ENCODE measurements at places on chromosomes 5 and 9. TPM values are rescaled to one million over a fixed set of nuclear protein-coding genes. Genes with fewer than 3 reads are reported as not detected.

DNA sequence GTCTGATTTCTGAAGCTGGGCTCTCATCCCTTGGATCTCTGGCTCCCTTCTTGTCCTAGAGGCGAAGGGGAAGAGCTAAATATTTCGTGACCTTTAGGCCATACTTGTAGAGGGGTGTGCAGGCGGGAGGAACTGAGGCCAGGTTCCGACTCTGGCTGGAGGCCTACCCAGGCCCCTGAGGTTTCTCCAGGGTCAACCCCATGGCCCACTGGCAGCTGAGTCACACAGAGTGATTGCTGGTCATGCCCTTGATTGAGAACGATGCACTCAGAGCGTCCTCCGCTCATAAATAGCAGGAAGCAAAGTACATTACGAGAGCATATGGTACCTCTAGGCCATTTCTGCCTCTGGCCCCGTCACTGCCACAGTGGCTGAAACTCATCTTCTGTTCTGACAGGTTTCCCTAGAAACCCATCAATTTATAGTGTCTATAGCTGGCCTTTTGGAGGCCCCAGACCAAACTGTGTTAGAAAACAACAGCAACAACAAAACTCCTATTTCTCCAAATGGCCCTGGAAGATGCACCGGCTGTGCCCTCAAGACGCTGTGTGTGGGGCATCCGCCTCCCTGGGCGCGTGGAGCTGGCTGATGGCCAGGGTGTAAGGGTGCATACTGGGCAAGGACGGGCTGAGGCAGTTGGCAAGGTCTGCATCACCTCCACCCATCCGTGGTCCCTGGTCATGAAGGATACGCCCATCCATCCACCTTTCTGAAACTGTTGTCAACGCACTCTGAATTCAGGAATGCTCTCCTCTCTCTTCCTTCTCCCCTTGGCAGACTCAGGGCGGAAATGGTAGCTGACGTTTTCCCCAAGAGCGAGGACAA lies 32.9 kb upstream of the FCN1 start:
- no peak for DNase-seq

- no peak for DNase-seq
Measured at GRCh38 chr9:75996726-75997125, 106.3 kb downstream of the PCSK5 start.

- DNase-seq = peak; percentile 39
Measured at GRCh38 chr5:174188295-174188694, 142.8 kb downstream of the NSG2 start.

DNA sequence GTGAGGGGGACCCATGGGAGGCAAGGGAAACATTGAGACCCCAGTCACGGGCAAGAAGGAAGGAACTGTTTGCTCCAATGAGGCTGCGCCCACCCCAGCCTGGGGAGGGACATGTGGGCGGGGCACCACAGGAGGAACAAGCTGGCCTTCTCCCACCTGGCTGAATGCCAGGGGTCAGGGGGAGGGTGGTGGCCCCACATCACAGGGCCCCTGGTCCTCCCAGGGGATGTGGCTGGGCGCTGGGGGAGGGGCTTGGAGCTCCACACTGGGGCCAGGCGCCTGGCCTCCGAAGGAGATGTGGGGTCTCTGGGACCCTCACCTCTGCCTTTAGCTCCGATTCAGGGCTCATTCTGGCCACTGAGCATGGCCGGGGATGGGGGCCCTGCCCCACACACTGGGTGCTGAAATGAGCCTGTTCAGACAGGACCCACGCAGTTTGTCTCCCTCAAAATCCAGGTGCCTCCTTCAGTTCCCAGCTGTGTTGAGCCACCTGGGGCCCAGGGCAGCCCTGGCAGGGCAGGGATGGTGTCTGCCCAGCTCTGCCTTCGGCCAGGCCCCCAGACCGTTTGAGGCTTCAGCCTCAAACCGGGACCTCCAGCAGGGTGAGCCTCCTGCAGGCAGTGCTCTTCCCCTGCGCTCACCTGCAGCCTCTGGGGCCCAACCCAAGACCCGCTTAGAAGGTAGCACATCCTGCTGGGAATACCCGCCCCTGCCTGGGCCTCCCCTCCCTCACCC lies 33.2 kb upstream of the NOTCH1 start:
- no peak for DNase-seq

GRCh38 chr9:105473221-105473620 lies 25.4 kb downstream of the FSD1L start:
- DNase-seq = no peak

GRCh38 chr9:129671519-129671918 lies 6.1 kb downstream of the PRRX2 start:
- DNase-seq = no peak

- no peak for DNase-seq
Measured at GRCh38 chr5:362978-363765, 41.7 kb downstream of the AHRR start.

DNA sequence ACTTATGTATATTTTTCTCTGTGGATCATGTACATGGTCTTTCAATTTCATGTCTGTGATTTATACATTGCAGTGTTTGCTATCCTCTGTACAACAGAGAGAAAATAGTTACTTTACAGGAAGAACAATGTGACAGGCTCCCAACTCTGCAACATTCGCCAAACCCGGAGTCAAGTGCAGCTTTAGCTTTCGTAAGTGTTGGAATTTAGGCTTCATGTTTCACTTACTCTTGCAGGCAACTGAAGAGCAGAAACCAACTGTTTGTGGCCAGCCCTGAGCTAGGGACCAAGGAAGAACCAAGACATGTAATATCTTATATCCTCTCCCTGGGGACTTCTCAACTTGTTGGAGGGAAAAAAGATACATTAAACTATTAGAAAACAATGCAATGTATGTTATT lies 147.9 kb downstream of the C5orf15 start:
- no peak for DNase-seq

GRCh38 chr5:34553581-34553980 lies 102.5 kb upstream of the RAI14 start:
- no peak for DNase-seq

DNA sequence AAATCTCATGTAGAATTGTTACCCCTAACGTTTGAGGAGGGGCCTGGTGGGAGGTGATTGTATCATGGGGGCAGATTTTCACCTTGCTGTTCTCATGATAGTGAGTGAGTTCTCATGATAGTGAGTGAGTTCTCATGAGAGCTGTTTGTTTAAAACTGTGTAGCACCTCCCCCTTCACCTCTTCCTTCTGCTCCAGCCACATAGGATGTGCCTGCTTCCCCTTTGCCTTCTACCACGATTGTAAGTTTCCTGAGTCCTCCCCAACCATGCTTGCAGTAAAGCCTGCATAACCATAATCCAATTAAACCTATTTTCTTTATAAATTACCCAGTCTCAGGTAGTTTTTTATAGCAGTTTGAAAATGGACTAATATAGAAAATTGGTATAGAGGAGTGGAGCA lies 1783.7 kb upstream of the CDH9 start:
- DNase-seq = no peak

DNA sequence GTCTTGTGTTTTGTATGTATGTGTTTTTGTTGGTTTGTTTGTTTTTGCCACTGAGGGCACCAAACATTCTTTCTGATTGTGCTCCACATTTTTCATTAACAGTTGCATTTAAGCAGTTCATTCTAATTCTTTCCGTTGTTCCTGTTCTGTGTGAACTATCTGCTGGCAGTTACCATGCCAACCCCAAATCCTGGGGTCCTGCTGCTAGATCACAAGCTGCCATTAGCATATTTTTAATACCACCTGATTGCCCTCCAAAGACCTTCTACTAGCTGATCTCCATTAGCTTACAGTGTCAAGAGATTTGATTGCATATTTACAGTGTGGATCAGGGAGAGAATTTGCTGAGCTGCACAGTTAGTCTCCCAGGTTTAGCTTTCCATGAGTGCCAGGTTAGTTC lies 40.6 kb upstream of the STARD4 start:
- DNase-seq = no peak

GRCh38 chr9:136686534-136686793 lies 793 bp downstream of the AGPAT2 start:
- DNase-seq = no peak

DNA sequence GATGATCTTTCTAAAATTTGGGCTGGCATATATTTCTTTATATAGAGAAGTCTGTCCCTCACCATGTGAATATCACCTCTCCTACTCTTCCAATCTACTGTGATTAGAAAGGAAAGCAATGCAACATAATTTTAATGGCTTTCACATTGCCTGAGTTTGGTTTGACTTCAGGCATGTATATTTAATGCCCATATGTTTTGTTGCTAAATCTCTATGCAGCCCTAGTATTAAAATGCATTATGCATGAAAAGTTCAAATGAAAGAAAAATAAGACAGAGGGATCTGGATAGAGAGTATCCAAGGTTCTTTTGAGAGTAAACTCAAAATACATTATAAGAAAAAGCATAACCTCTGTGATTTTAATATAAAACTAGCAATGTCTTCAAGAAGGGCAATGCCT lies 518.3 kb downstream of the PRR16 start:
- no peak for DNase-seq

- no peak for DNase-seq
Measured at GRCh38 chr9:98184326-98184725, 8.1 kb downstream of the CORO2A start.

DNA sequence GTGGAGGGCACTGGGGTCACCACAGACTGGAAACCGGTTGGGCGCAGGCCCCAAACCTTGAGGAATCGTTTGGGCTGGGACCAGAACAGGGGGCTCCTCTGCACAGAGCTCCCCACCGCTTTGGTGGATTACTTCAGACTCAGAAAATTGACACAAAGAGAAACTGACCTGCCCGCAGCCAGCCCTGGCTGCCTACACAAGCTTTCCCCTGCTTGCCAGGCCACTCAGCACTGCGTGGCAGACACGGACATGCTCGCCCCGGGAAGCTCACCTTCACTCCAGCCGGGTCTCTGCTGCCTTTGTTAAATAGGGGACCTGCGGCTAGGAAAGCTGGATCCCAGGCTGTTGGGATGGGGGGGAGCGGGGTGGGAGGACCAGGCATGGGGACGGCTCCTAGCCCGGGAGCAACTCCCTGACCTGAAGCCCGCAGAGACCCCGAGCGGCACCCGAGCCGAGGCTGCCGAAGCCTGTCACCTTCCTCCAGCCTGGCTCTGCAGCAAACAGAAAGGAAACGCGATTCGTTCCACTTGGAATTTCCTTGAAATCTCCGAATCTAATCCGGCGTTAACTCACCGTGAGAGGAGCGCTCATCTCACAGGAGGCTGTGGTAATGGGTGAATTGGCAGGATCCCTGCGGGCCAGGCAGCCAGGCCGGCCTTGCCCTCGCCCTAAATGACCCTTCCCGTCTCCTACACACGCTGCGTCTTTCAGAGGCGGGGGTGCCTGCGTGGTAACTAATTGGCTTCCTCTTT lies 8.8 kb downstream of the PAX5 start:
- DNase-seq = no peak

GRCh38 chr5:150203832-150204589 lies 14.1 kb downstream of the SLC6A7 start:
- DNase-seq = no peak

GRCh38 chr9:27485158-27485557 lies 38.9 kb upstream of the IFNK start:
- DNase-seq = no peak

- no peak for DNase-seq
Measured at GRCh38 chr5:89855417-89855816, 554.1 kb downstream of the CETN3 start.

GRCh38 chr5:179923436-179923835 lies 15.7 kb upstream of the TBC1D9B start:
- DNase-seq = no peak

- DNase-seq = no peak
Measured at GRCh38 chr9:114231273-114231672, 75.9 kb downstream of the COL27A1 start.

DNA sequence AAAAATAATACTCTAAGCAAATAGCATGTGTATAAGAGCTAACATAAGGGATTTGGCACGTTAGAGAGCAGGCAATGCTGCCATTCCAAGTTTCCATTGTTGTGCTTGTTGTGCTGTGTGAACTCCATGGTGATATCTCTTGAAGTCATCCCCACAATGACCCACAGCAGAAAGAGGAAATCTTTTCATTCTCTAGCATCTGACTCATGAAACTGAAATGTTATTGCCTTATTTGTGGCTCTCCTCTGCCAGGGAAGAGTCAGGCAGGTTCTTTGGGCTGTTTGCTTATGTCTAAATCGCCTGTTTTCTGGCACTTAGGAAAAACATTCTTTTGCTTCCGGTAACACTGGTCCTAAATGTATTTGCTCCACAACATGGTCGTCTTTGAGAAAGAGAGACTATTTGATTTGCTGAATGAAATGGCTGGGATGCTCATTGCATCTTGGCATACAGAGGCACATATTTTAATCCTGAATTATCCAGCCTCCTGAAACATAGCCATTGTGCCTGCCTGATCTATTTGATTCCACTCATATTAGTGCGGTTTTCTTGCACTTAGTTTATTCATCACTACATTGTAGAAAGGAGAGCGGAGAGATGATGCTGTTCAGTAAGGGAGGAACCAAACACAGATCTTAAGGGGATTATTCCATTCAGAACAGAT lies 188.8 kb downstream of the CSNK1G3 start:
- DNase-seq = peak; percentile 24

- DNase-seq = no peak
Measured at GRCh38 chr5:125293726-125294125, 547.3 kb upstream of the ZNF608 start.

GRCh38 chr9:128072144-128073021 lies 4.4 kb downstream of the SLC25A25 start:
- peak; percentile 84 for DNase-seq

GRCh38 chr5:71589903-71590302 lies 2.8 kb downstream of the MCCC2 start:
- no peak for DNase-seq

GPR151 gene
- not detected for total RNA-seq

HAVCR2 gene
- total RNA-seq = 11.4 TPM

PDE6A gene
- 0.16 TPM for total RNA-seq

YTHDC2 gene
- 12.6 TPM for total RNA-seq

TCERG1 gene
- 33.5 TPM for total RNA-seq

PTBP3 gene
- 20.3 TPM for total RNA-seq

COL23A1 gene
- 6.0 TPM for total RNA-seq

LSM11 gene
- total RNA-seq = 2.8 TPM

PCDHA7 gene
- total RNA-seq = not detected

CEL gene
- 8.8 TPM for total RNA-seq

ANKRD18B gene
- 1.1 TPM for total RNA-seq

TAF11L10 gene
- total RNA-seq = not detected

GABBR2 gene
- not detected for total RNA-seq

GABRA6 gene
- total RNA-seq = not detected

GPR21 gene
- total RNA-seq = 0.55 TPM

GLRA1 gene
- not detected for total RNA-seq

PCDHB3 gene
- total RNA-seq = 1.3 TPM

INSL6 gene
- total RNA-seq = not detected

CCNH gene
- total RNA-seq = 38.1 TPM

PCDHA11 gene
- total RNA-seq = 0.29 TPM

PLAC8L1 gene
- total RNA-seq = 0.62 TPM

RASA1 gene
- 19.8 TPM for total RNA-seq

TLE4 gene
- 16.3 TPM for total RNA-seq

CARD9 gene
- total RNA-seq = 0.86 TPM

CCNI2 gene
- not detected for total RNA-seq
